Coronary artery (tissue), 2 donors: ENCODE measurements at places on chromosomes 4 and X.

DNA sequence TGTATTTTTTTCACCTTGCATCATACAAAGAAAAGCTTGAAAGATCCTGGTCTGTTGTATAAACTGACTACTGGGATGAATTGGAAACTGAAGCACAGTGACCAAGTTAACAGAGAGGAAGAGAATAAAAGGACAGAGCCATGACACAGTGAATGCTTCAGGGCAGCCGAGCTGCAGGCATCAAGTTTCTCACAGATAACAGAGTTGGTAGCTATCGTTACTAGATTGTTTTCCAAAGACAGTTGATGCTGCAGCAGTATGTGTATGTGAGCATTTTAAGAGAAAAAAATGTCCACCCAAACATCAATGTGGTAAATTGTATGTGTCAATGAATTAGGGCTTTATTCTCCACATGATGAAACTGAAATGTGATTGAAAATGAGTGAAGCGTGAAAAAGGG lies 1032.7 kb downstream of the ADGRL3 start:
- no peak for DNase-seq

- no peak for DNase-seq
These were observed 35.4 kb downstream of the RBBP7 start for GRCh38 chrX:16834806-16835205.

DNA sequence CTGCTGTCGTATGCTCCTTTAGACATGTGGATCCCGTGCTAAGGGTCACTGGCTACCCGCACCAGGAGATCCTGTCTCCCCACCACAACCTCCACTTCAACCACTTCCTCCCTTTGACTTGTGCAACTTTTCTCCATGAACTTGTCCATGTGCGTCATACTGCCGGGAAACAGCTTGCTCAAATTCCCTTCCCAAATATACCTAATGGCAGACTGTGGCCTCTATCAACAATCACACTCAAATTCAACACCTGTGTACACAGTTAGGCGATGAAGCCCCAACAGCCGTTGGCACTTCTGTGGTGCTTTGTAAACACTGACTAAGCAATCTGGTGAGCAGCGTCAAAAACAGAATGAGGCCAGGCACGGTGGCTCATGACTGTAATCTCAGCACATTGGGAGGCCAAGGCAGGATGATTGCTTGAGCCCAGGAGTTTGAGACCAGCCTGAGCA lies 49.5 kb downstream of the CD99L2 start:
- DNase-seq: no peak

DNA sequence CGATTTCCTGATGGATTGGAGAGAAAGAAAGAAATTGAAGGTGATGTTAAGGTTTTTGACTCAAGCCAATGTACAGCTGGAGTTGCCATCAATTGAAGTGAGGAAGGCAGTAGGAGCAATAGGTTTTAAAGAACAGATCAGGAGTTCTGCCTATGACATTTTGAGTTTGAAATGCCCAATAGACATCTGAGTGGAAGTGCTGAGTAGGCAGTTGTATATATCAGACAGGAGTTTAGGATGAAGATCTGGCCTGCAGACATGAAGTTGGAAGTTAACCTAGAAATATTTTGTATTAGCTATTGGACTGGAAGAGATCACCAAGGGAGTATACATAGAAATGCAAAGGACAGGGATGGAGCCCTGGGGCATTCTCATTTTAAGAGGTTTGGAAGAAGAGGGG lies 12.9 kb upstream of the TMSB15B start:
- no peak for DNase-seq

- no peak for DNase-seq
These were observed 10.8 kb downstream of the WFS1 start for GRCh38 chr4:6280365-6280996.

DNA sequence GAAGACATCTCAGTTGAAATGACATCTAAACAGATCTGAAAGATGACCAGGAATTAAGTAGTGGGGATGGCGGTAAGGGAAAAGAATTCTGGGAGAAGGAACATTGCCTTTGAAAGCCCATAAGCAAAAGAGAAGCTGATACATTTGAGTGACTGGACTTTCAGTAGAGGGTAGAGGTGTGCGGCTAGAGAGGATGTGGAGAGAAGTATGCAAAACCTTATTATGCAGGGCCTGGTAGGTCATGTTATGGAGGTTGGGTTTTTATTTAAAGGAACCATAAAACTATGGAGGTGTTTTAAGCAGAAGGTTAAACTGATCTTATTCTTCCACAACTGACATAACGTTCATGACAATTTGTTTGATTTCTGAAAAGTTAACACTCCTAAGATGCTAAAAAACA lies 36.3 kb downstream of the RPS6KA3 start:
- no peak for DNase-seq

GRCh38 chr4:8917321-8917811 lies 45.7 kb upstream of the HMX1 start:
- peak; percentile 56 for DNase-seq

DNA sequence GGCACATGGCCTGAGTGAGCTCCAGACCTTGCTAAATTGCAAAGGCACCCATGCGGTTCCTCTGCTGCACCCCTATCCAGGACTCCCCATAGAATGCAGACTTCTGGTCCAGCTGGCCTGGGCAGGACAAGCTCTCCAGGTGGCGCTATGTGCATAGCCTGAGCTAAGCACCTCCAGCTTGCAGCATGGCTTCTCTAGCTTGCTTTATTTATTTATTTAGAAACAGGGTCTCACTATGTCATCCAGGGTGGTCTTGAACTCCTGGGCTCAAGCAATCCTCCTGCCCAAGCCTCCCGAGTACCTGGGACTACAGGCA lies 5.5 kb upstream of the WFS1 start:
- no peak for DNase-seq

GRCh38 chr4:27692158-27692557 lies 831.5 kb downstream of the STIM2 start:
- DNase-seq: no peak

DNA sequence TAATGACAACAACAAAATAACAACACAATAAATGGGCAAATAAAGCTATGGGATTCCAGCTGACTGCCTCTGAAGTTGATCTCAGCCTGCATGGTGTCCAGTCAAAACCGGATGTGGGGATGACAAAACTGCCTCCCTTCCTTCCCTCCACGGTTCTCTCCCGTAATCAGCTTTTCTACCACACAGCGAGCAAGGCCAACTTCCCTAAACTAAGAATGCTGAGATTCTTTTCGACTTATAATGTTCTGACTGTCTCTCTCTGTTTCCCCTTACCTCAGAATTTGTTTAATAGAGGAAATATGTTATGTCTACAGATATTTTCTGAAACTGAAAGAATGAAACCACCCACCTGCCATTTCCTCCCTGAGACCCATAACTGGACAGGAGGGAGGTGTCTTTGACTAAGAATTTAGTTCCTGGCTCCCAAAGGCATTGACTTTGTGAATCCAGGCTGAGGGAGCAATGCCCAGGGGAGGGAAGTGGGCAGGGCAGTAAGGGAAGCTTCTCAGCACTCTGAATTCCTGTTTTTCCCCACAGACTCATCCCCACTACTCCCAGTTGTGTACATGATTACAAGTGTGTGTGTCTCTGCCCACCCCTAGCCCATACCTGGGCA lies 1.0 kb upstream of the TLR1 start:
- no peak for DNase-seq

- DNase-seq: no peak
These were observed 37.9 kb downstream of the ACOX3 start for GRCh38 chr4:8402640-8403039.

DNA sequence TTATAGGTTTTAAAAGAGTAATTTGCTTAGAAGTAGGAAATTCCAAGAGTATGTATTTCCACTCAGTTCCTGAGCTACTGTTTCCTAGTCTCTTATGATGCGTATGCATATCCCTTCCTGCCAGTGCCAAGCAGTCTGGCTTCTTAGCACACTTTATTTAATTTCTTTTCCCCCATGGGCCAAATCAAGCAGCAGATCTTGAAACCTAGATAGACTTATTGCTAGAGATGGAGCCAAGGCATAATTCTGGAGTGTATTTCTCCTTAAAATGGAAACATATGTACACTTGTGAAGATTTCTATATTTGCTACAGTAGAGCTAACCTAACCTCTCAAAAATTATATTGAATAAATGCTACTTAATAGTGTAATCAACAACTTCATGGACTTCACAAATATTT lies 2337.6 kb downstream of the PCDH7 start:
- no peak for DNase-seq

- no peak for DNase-seq
These were observed 524.7 kb downstream of the IL15 start for GRCh38 chr4:142161086-142161485.

GRCh38 chr4:41124916-41125548 lies 89.3 kb downstream of the APBB2 start:
- no peak for DNase-seq

GRCh38 chrX:153974726-153975286 lies 2.3 kb downstream of the TMEM187 start:
- DNase-seq: no peak

DNA sequence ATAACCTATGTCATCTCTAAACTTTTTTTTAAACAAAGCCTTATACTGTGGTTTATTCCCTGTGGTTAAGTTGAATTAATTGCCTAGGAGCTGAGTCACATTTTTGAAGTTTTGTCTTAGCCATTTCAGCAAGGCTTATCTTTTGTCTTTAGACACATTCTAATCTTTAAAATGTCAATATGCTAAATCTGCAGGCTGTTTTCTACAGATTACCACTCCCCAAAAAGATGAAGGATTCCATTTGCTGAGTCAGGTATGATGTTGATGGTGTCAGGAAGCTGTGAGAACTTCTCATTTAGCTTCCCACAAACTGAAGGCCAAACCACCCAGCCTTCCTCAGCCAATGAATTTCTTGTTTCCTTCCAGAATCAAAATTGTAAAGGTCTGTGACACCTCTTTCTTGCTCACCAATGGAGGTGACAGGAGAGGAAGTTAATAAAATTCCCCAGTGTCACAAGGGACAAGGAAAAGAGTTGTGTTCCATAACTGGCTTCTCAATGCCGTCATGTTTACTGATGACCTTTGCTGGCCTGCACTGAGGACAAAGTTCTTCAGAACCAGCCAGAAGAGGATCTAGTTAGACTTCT lies 3.7 kb upstream of the CXCL6 start:
- DNase-seq: no peak

GRCh38 chrX:30935985-30936384 lies 46.9 kb upstream of the TAB3 start:
- no peak for DNase-seq

DNA sequence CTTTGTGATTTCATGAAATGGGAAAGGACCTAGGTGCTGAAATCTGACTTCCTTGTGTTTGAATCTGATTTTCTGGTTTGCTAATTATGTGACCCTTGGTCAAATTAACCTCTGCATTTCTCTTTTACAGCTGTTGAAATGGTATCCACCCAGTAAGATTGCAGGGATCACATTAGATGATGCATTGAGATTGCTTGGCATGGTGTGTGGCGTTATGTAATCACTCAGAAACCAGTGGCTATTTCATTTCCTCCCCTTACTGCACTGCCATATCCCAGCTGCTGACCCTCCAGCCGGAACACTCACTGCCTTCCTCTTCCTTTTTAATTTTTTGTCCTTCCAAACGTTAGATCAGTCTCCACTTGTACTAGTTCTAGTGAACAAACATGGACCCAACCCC lies 79.0 kb downstream of the KLHL8 start:
- no peak for DNase-seq

DNA sequence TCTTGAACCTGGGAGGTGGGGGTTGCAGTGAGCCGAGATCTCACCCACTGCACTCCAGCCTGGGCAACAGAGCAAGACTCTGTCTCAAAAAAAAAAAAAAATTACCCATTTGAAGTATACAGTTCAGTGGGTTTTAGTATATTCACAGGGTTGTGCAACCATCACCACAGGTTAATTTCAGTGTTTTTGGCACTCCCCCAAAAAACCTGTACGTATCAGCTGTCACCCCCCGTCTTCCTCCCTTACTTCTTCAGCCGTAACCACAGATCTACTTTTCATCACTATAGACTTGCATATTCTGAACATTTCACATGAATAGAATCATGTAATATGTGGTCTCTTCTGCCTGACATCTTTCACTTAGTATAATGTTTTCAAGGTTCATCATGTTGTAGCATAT lies 11.7 kb upstream of the PTTG2 start:
- no peak for DNase-seq

- no peak for DNase-seq
These were observed 247.0 kb downstream of the AFAP1 start for GRCh38 chr4:7692451-7693236.

DNA sequence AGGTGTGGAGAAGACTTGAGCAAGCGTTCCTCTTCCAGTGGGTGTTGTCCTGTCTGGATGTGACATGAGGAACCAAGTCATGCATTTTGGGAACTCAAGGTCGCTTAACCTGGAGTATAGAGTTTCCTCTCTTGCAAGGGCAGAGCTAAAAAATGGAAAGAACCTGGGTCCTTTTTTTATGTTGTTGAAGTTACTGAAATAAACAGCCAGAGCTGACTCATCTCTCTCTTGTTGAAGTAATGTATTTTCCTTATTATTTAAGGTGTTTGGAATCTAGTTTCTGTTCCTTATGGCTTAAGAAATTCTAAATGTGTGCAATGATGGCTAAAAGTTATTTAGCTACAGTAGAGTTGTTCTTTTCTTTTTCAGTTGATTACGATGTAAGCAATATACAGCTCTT lies 314.5 kb downstream of the CAMK2D start:
- DNase-seq: no peak

DNA sequence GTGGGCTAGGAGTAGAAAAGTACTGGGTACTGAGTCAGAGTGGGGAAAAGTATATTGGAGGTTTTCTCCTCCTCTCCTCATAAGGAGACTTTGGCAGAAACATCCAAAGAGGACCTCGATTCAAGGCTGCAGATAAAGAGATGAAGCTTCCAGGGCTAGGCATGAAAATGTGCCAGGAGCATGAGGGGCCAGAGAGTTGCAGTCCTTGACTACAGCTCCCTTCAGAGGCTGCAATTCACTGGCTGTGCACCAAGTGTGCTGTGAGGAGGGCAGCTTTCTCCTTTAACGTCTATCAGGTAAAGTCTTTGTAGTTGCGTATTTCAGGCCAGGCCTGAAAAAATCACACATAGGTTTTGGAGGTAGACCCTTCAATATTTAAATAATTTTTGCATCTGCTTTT lies 174.9 kb upstream of the VEGFC start:
- DNase-seq: no peak

DNA sequence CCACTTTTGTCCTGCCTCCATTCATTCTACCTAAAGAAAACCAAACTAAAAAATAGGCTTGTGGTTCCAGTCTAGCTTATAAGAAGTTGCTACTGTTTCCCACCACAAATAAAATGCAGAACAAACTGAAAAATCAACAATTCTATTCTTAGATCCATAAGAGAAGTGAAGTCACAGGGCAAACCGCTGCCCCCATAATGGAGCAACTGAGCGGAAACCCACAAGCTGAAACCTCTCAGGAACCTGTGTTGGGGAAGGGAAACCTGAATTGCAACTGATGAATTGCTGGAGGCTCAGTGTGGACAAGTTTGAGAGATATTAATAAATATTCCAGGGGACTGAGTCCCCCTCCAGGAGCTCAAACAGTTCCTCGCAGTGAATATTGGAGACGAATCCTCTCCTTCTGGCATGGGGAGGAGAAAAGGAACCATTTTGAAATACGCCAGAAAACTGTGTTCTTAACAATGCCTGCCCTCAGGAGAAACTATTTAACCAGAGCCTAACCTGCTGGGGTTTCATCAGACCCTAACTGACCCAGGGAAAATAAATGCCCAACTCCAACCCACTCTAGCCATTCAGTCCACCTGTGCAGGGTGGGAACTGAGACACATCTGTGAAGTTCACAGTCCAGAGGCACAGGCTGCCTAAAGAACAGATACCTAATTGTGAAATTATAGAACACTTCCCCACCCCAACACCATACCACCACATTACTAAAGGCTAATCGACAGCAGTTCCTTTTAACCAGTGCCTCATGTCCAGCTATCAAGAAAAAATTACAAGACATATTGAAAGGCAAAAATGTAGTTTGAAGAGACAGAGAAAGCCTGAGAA lies 22.8 kb upstream of the SH3RF1 start:
- no peak for DNase-seq
